ENCODE measurements at places on chromosomes 12 and 14.
A peak's percentile ranks its signal among the peaks of the same experiment; 100 is the strongest.

GRCh38 chr14:33717866-33718265 is 233.0 kb downstream of the EGLN3 start:
- DNase-seq: no peak

DNA sequence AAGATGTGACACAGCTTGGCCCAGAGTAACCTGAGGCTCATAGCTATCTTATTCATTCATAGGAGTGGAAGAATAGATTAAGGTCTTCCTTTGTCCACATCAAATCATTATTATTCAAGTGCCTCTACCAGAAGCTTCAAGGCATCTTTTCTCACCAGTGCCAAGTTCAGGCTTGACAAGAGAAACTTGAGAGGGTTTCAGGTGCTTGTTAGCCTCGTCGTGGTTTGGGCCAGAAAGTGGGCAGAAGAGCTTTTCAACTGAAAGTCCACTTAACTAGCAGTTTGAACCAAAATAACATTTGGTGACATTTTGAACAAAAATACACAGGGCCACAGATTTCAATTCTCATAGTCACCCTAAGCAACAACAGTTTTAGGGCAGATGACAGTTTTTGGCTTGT is 1184.2 kb downstream of the FLRT2 start:
- DNase-seq: no peak

- DNase-seq: no peak
These were observed 585 bp upstream of the TEAD4 start for GRCh38 chr12:2958432-2959191.

DNA sequence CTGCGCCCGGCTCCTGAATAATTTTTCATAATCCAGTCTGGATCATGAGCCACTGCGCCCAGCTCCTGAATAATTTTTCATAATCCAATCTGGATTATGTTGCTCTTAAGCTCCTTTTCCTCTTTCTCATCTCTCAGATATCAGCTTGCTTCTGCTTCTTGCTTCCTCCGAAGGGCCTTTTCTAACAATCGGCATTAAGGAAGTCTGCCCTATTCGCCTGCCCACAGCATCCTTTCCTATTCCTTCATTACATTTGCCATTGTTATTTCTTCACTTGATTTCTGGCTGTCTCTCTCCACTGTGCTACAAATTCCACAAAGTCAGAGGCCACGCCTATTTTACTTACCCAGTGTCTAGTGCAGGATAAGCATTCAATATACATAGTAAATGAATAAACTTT is 83.5 kb downstream of the TTC7B start:
- no peak for DNase-seq

DNA sequence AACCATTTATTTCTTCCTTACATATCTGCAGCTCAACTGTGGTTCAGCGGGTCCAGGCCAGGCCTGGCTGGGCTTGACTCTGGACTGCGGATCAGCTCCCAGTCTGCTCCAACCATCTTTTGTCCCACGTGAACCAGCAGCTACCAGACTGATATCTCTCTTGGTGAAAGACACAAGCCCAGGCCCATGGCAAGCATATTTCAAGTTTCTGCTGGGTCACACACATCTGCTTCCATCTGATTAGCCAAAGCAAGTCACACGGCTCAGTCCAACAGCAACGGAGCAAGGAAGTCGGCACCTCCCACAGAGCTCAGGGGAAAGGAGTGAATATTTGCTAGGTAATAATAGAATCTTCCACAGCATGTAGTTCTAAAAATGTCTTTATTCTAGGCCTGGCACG is 24.7 kb upstream of the MARK3 start:
- no peak for DNase-seq

DNA sequence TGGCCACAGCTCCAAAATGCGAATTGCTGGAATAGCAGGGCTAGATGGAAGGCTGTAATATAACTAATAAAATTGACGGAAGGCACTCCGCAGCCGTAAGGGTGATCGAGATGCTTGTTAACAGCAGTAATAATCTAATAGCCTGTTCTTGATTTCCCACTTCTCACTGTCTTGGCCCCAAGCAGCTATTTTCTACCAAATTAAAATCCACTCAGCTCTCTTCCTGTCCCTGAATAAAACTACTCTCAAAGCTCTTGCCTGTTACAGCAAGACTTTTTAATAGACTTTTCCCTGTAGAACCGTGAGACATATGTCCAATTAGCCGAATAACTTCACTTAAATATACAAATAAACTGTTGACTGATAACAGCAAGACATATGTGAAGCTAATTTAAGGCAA is 38.0 kb downstream of the ADCK1 start:
- no peak for DNase-seq

- DNase-seq: peak; percentile 54
These were observed 1.6 kb upstream of the CDKN1B start for GRCh38 chr12:12715459-12716150.

DNA sequence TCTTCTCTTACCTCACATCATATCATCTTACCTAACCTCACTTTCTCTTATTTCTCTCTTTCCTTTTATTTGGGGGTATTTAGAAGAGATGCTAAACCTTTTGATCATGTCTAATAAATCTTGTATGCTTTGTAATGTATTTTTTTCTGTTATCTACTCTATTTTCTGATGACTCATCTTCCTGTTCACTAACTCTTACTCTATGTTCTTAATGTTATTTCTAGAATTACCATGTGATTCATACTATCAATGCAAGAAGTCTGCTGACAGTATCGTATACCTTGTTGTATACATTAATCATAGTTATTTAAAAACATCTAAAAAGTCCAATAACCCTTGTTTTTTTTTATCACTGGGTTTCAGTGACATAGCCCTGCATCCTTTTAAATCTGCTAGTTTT is 62.3 kb downstream of the MGAT4C start:
- no peak for DNase-seq

DNA sequence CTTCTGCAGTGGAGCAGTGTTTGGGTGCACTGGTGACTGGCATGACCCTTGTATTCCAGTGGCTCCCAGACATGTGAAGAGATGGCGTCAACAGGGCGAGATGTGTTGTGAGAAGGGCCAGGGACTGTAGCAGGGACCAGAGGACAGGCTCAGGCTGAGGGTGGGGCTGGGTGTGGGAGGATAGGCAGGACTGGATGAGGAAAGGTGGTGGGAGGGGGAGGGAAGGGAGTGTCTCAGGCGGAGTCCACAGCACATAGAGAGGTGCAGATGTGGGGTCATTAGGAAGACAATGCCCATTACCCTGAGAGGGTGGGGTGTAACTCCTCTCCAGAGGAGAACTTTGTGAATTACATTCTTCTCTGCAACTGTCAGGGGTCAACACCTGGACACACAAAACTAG is 78.5 kb downstream of the DICER1 start:
- DNase-seq: no peak

DNA sequence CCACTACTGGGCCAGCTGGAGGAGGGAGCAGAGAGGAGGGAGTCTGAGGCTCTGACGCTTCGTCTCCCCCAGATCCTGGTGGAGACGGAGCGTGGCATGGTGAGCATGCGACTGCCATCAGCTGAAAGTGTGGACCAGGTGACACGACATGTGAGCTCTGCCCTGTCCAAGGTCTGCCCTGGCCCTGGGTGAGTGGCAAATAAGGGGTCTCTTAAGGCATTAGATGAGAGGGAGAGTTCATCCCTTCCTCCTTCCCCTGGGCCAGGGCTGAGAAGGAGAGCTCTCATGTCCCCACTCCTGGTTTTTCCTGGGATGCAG is 2.5 kb downstream of the CARMIL3 start:
- no peak for DNase-seq

GRCh38 chr14:58535044-58535443 is 102.7 kb upstream of the DACT1 start:
- no peak for DNase-seq

GRCh38 chr14:80212023-80212397 is 706 bp upstream of the DIO2 start:
- DNase-seq: no peak

- DNase-seq: no peak
These were observed 628.2 kb upstream of the FOXG1 start for GRCh38 chr14:28138341-28138740.

DNA sequence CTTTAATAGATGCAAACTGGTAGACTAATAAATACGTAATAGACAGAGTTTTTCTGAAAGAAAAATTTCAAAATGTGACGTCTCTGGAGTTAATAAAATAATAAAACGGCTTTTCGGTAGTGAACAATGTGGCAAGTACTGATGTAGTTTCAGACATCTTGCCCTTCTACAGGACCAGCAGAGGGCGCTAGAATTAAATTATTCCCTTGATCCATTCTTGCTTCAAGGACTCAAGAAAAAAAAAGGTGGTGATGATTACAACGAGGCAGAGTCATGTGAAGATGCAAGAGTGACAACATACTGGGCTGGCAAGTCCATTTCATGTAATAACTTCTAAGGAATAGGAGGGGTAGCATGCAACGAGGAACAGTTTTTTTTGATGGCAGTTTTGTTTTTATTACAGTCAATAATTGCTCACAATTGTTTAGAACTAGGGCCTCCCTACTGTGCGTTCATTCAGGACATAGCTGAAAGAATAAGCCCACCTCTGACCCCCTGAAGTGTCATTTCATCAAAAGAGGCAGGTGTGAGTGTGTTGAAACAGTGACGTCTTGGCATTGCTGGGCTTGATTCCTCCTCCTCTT is 101.0 kb upstream of the GZMB start:
- DNase-seq: no peak
